ENCODE measurements at places on chromosomes 6 and 20.

DNA sequence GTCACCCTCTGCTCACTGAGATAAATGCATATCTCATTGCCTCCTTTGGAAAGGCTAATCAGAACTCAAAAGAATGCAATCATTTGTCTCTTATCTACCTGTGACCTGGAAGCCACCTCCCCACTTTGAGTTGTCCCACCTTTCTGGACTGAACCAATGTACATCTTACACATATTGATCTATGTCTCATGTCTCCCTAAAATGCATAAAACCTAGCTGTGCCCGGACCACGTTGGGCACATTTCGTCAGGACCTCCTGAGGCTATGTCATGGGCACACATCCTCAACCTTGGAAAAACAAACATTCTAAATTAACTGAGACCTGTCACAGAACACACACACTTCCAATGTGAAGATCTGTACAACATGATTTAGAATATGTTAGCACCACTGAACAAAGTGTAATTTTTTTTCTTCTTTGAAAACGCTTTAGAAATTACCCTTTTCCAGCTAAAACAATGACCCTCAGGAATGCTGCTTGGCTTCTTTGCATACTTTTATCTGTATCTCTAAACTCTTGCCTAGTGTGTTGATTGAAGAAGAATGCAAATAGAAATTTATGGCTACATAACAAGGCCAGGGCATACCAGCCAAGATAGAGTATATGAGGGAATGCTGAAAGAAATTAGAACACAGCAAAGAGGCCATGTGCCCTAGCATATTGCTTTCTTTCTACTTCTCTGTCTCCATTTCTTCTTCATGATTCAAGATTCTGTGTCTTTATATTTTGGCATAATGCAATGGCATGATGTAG lies 84.6 kb upstream of the DST start:
- DNase-seq: no peak

GRCh38 chr20:43914311-43915210 lies at the start of gene TOX2:
Gene TOX2, plus strand, starts transcription at chr20:43914852. Its CDS starts 40 bp downstream, at chr20:43914892.
- peak; percentile 27 for DNase-seq

GRCh38 chr20:46307139-46307998 lies 929 bp downstream of the CDH22 start:
- DNase-seq: peak; percentile 54

DNA sequence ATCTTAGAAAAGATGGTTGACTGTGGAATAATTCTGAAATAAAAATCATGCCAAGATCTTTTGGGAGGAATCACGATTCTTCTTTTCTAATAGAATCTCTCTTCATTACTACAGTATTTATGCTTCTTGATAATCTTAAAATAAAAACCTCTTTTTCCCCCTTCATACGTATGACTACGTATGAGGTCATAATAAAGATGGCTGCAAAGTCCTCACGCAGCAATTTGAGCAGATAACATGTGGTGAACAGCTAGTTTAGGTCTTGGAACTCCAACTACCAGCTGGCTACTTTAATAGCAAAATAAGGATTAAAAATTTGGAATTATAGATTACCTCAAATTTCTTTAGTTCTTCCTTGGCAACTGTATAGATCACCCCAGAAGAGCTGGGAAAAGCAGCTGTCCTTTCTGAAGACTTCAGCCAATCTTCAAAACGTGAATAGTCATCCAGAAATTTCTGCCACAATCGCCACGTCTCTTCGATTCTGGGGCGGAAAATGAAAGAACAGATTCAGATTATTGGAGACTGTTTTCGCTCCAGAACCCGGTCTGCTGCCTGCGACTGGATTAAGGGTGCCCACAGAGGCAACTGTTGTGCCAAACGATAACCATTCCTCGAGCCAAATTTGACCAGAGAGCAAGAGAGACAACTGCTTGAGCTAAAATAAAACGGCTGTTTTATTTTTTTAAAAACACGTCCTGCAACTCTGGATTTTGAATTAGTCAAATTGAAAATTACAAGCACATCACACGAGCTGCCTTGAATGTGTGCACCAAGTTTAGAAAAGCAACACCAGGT lies 347.3 kb downstream of the ESR1 start:
- DNase-seq: no peak

DNA sequence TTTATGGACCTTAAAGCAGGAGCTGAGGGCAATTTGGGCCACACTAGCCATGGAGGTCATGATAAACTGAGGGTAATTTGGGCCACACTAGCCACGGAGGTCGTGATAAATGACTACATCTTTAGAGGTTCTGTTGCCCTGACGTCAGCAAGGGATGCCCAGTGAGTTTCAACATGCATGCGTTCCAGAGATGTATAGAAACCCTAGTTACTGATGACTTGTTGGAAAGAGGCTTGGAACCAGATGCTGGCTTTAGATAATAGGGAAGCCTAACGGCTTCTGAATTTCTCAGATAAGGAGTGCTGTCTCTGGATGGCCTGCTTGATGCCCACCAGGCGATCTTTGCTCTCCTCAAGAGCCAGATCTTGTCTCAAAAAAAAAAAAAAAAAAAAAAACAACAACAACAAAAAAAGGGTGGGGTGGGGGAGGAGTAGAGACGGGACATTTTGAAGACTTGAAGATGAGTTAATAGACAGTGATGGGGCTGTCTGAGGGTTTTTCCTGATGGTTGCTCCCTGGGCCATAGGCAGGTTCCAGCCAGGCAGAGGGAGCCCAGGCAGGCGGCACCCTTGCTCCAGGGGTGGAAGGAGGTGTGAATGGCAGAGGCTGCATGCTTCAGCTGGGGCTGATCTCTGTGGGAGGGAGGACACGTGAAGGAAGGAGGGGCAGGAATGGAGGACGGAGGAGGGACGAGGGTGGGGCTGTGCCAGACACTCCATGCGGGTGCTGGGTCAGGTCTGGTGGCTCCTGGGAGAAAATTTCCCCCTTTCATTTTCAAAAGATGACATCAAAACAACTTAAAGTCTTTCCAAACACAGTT lies 27.0 kb upstream of the FRMD1 start:
- no peak for DNase-seq

GRCh38 chr6:11264100-11264499 lies 31.6 kb upstream of the NEDD9 start:
- DNase-seq: no peak

- DNase-seq: no peak
Measured at GRCh38 chr6:137884149-137884909, 17.3 kb downstream of the TNFAIP3 start.

DNA sequence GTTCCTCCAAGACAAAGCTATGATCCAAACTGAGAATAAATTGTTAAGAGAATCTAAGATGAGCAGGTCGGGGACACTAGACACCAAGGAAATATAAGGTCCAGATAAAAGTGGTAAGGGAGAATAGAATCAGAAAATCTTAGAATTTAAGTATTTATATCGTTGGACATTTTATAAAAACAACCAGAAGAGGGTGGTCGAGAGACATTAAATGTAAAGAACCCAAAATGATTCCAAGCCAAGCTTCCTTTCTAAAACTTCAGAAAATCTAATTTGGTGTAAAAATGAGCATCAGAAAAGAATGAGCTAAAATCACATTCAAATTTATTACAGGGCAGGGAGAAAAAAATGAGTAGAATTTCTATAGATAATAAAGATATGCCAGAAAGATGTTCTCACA lies 97.8 kb upstream of the OGFRL1 start:
- no peak for DNase-seq

GRCh38 chr6:23532227-23532626 lies 593.8 kb upstream of the NRSN1 start:
- DNase-seq: no peak

DNA sequence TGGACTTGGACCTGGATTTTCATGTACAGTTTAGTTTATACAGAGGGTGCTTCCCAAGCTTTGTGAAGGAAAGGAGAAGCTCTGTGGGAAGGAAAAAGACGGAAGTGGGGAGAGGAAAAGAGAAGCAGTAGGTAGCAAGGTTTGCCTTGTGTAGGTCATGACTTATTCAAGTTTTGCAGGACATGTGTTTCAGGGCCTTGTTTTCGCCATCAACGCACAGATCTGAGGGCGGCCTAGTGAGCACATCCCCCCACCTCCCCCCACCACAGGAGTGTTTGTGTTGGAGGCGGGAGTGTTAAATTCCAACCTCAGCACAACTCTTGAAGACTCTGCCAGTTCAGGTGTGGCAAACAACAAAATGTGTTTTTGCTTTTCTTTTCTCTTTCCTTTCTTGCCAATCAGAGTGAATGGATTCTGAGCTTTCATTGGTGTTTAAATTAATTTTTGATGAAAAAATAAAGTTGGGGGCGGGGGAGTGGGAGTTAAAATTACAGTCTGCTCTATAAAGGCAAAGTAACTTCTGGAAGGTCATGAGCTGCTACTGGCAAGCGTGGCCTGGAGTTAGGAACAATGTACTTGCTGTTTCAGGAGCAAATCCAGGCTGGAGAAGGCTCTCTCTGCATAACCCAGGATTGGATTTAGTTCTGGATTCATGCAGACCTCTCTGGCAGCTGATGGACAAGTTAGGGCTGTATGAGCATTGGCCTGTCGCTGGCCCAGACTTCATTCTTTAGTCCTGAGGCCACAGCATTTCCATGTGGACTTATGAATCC lies 338.5 kb downstream of the CD83 start:
- DNase-seq: no peak

DNA sequence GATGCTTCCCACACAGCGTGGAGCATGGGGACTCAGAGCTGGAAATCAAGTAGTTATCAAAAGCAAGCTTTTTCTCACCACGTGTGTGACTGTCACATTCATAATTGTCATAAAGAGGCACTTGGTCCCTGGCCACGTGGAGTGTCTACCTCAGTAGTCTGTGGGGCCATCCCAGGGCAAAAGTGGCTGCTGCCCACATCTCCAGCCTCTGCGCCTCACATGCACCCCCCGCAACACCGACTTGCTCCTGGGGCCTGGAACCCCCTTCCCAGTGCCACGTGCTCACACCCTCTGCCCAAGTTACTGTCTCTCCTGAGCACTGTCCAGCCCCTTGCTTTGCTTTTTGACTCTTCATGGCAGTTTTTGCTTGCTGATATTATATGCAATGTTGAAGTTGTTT lies 133.2 kb upstream of the SNX9 start:
- DNase-seq: no peak

DNA sequence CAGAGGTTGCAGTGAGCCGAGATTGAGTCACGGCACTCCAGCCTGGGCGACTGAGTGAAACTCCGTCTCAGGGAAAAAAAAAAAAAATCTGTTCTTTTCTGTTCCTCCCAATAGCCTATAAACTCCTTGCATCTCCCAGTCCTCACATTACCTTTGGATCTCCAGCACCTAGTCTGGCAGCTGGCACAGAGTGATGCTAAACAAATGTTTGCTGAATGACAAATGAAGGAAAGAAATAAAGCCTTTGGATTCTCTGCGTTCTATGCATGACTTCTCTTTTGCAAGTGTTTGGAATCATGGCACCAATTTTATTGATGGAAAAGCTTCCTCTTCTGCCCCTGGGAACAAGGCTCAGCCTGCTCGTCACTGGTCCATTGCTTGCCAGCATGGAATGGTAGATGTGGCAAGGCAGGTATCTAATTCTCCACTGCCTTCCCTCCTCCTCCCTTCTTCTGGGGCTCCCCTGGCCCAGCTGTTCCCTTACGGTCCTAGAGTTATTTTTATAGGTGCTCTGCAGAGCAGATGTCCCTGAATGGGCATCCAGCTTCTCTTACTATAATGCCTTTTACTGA lies 53.6 kb upstream of the FYN start:
- no peak for DNase-seq

GRCh38 chr6:120935016-120935415 lies 399.3 kb downstream of the TBC1D32 start:
- no peak for DNase-seq

- DNase-seq: no peak
Measured at GRCh38 chr6:102137859-102138258, 744.4 kb downstream of the GRIK2 start.

DNA sequence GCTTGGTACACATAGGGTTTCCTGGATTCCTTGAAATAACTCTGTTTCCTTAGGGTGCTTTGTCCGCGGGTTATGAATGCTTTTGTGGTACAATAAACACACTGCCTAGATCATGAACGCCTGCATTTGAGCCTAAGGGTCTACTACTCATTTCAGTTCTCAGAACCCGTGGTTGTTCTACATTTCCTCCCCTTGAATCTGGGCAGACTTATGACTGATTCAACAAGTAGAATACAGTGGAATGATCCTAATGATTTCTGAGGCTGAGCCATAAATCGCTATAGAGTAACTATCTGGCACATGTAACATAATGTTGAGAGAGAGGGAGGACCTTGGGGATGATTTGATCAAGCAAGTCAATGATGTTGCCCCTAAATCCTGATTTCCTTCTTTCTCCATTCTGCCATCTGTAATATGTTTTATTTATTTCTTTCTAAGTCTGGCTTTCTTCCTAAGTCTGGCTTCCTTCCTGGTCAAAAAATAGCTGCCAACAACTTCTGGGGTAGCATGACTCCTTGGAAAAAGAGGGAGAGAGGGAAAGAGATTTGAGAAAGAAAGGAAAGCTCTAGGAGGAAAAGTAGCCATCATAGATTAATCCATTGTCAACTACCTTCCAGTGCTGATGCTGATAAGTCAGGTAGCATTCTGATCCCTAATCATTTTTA lies 23.0 kb downstream of the ABRACL start:
- DNase-seq: no peak

DNA sequence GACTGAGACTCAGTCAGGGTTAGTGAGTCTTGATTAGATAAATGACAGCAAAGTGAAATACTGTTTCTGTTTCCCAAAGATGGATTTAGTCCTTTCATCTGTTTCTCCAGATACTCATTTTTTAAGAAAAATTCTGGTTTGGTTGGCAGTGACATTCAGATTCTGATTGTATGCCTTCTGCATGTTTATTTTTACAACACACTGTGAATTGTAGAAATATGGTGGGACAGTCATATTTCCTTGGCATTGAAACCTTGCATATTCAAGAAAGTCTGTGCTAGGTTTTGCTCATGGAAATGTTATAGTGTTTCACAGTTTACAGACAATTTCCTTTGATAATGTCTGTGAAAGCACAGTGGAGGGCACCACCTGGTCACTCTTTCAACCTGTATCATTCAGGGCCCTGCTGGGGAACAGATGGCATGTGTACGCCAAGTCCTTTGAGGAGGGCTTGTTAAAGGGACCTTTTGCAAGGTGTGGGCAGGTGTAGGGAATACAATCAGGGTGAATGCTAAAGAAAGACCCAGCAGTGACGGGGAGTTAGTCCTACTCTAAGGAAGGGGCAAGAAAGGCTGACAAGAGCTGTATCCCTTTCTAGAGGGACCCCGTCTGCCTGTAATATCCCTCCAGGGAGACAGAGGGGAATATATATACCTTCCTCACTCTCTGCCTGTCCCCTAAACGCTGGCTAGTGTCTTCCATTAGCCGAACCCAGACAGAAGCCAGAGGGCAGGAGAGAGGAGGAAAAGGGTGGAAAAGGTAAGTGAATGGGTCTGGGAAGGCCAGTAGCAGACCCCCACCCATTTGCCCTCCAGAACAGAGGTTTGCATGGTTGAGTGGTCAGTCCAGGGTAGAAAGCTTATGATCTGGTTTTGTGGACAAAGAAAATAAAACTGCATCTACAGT lies 10.2 kb downstream of the PLCB4 start:
- no peak for DNase-seq

GRCh38 chr6:151436802-151437201 lies 15.1 kb downstream of the RMND1 start:
- no peak for DNase-seq

- no peak for DNase-seq
Measured at GRCh38 chr20:57062696-57063270, 203.7 kb downstream of the BMP7 start.
